ENCODE measurements at places on chromosomes 12 and 14. TPM values are rescaled to one million over a fixed set of nuclear protein-coding genes. Genes with fewer than 3 reads are reported as not detected.

The PRICKLE1 gene
- 12.3 TPM for total RNA-seq

DNA sequence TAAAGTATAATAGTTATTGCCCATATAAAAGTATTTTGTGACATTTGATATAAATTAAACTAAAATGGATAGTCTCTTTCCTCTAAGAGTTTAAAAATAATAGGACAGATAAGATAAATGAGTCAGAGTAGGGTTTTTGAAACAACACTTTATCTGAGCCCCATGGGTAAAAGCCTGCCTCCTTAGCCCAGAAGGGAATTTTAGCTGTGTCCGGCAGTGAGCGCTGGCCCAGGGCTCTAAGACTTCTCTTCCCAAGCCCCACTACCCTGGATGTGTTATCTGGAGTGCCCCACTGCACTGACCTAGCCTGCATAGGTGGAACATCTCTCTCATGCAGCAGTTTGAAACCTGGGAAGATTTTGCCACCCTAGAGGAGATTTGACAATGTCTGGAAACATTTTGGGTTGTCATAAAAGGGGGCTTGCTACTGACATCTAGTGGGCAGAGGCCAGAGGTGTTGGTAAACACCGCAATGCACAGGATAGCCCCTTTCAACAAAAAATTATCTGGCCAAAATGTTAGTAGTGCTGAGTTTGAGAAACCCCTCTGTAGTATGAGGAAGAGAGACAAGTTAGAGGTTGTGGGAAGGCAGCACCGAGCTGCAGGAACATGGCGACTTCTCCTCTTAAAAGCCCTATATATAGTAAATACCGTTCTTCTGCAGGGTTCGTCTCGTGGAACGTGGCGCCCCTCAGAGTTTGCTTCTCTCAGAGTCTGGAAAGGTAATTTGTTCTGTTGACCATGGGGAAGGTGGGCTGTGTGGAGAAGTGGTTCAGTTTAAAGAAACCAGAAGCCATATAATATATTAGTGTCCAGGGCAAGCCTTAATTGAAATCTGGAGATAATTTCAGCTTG, 29.3 kb upstream of the ATF1 start:
- DNase-seq: peak; percentile 50

The TAS2R8 gene
- total RNA-seq: 0.21 TPM

DNA sequence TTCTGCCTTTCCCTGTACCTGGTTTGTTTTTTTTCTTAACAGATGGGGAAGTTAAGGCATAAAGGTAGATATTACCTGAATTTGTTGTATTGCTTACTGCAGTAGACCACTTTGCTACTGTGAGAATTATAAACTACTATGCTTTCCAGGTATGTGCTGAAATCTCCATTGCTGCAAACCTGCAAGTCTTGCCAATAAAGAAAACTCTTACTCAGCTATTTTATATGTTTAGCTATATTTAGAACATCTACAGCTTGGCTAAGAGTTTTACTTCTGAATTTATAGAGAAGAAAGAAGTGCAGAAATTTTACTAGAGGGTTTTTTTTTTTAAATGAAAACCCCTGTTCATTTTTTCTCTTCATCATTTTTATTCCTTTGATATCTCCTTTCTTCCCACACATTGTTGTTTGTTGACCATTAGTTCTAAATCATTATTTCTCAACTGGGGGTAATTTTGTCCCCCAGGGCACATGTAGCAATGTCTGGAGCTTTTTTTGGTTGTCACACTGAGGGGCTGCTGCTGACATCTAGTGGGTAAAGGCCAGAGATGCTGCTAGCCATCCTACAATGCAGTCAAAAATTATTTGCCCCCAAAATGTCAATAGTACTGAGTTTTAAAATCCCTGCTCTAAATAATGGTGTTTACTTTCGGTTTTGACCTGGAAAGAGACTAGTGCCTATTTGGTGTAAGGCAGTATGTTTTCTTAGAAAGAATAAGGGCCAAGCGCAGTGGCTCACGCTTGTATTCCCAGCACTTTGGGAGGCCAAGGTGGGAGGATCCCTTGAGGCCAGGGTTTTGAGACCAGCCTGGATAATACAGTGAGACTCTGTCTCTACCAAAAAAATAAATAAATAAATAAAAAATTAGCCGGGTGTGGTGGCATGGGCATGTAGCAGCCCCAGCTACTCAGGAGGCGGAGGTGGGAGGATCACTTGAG, 48.6 kb downstream of the PCNX1 start:
- DNase-seq: peak; percentile 51

The INHBE gene
- total RNA-seq: 12.2 TPM

DNA sequence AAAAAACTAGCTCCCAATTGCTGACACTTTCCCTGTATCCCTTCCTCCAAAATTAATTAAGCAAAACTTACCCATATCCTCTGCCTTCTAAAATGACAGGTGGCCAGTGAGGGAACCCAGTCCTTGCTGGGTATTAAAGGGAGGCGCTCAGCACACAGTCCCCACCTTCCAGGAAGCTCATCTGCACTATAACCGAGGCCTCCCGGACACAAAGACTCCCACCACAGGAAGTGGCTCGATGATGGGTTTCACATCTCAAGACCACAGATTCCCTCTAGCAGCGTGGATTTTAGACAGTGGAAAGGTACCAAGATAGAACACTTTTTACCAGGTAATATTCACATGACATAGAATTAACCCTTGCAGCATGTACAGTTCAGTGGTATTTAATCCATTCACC, 126.8 kb upstream of the NCOR2 start:
- no peak for DNase-seq

GRCh38 chr14:57058319-57058718, 210.4 kb downstream of the EXOC5 start:
- DNase-seq: no peak

DNA sequence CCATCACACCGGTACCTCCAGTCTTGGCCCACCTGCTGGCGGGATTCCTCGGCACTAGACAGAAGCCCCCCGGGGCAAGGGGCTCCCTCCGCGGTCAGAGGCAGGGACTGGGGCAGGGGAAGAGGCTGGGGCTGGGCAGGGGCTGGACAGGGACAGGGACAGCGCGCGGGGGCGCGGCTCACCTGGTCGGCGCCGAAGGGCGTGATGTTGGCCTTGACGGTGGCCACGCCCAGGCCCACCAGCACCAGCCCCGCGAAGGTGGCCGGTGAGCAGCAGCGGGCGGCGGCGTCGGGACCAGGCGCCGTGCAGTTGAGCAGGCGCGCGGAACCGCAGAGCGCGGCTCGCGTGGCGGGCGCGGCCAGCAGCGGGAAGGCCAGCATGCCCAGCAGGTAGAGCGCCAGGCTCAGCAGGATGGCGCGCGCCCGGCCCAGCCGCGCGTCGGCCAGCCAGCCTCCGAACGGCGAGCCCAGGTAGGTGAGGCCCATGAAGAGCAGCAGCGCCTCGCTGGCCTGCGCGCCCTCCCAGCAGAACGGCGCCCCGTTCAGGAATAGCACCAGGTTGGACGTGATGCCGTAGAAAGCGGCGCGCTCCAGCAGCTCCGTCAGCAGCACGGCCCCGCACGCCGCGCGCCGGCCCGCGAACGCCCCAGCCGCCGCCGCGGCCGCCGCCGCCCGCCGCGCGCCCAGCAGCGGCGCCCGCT, 392 bp downstream of the SLC15A4 start:
- no peak for DNase-seq

- no peak for DNase-seq
These were observed 1.7 kb upstream of the LAG3 start for GRCh38 chr12:6770600-6770999.

DNA sequence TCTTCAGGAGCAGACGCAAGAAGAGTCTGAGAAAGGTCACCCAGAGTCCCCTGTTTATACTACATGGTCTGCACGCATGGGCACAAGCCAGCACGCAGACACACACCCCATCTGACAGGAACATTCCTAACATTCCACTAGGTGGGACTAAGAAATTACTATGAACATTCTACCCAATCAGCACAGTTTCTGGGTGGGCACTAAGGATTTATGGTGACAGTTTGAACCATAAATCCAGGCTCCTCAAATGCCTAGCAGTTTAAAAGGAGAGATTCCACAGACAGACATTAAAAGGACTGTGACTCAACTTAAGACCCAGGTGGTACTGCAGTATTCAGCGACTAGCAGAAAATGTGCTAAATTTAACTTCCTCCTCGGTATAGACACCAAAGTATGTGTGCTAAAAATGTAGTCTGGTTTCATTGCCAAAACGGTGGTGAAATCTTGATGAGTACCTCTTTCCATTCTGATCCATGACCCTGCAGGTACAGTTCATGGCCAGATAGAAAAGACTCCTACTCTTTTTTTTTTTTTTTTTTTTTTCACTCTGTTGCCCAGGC, 16.2 kb downstream of the ABHD4 start:
- peak; percentile 89 for DNase-seq

The ZNF26 gene
- 9.6 TPM for total RNA-seq

DNA sequence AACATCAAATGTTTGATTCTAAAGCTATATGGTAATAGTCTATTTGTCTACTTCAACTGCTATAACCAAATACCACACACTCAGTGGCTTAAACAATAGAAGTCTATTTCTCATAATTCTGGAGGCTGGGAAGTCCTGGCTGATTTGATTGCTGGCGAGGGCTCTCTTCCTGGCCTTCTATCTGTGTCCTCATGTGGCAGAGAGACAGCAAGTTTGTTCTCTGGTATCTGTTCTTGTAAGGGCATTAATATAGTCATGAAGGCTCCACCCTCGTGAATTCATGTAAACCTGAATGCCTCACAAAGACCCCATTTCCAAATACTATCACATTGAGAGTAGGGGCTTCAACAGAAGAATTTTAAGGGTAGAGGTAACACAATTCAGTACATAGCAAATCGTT, 34.1 kb downstream of the TRMT5 start:
- no peak for DNase-seq

DNA sequence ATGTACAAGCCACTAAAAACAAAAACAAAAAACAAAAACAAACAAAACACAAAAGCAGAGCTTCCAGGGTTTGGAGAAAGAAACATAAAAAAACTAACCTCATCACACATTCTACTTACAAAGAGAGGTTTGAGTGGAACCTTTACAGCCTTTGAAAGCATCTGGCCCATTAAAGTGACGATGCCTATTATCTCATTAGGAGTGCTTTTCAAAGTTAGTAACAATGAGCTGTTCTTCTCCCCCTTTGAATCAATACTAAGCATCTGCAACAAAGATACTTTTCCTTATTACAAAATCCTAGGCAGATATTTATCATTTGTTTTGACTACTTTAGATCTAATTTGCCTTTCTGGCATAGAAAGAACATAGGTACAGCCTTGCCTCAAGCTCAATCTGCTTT, 217.3 kb downstream of the PPM1H start:
- no peak for DNase-seq

The MUCL1 gene
- not detected for total RNA-seq

The ANKS1B gene
- total RNA-seq: 1.5 TPM

GRCh38 chr14:105883066-105884005, 357.0 kb downstream of the TMEM121 start:
- DNase-seq: no peak
